Uterus (tissue), 4 donors: ENCODE measurements at places on chromosomes 2 and 18. TPM values are rescaled to one million over a fixed set of nuclear protein-coding genes. Genes with fewer than 3 reads are reported as not detected.

COLEC11 gene
- not detected for total RNA-seq

PLEKHH2 gene
- 54.7 TPM for total RNA-seq

LRP1B gene
- total RNA-seq: 7.3 TPM

C18orf54 gene
- 3.1 TPM for total RNA-seq

C2orf81 gene
- total RNA-seq: not detected

POMC gene
- total RNA-seq: 1.4 TPM

CYP26B1 gene
- total RNA-seq: 1.4 TPM

SCN7A gene
- 40.0 TPM for total RNA-seq

BOLL gene
- total RNA-seq: not detected
